Stimulated activated CD4-positive, alpha-beta T cell treated with anti-CD3 and anti-CD28 coated beads, Interleukin-15, amount 100 ng/mL, for 24 hours (primary cell): ENCODE measurements at places on chromosomes 4 and X.

GRCh38 chr4:26985873-26986272, 125.2 kb downstream of the STIM2 start:
- peak; percentile 42 for DNase-seq

DNA sequence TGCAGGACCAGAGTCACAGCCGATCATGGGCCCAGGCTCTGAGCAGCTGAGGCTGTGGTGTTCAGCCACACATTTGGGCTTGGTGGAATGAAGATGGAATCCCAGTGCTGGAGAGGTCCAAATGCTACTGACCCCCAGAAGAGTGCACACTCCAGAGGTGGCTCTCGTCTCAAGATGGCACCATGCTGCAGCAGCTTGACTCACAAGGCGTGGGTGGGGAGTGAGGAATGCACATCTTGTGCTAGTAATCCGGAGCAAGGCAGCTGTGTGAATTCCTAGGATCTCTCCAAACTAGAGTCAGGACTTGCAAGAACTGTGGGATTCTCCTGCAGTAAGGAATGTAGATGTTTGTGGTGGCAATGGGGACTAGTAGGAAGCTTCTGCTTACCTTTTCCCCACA, 28.7 kb downstream of the RAB28 start:
- DNase-seq = no peak

GRCh38 chr4:57102050-57102624, 8.0 kb downstream of the IGFBP7 start:
- DNase-seq = no peak

- DNase-seq = no peak
Observed at GRCh38 chr4:155444721-155445120, 68.0 kb upstream of the MAP9 start.

DNA sequence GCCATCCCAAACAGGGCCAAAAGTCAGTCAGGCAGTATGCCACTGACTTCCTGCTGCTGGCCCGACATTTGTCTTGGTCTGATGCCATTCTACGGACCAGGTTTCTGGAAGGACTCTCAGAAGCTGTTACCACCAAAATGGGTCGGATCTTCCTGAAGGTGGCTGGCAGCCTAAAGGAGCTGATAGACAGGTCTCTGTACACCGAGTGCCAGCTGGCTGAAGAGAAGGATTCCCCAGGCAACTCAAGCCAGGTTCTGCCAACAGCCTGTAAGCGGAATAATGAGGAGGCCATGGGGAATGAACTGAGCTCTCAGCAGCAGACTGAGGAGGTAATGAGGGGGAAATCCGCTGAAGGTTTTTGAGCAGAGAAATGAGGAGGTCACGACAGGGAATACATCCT, 95.7 kb downstream of the RTL9 start:
- no peak for DNase-seq

GRCh38 chr4:2595436-2595835, 59.0 kb downstream of the FAM193A start:
- DNase-seq = no peak

DNA sequence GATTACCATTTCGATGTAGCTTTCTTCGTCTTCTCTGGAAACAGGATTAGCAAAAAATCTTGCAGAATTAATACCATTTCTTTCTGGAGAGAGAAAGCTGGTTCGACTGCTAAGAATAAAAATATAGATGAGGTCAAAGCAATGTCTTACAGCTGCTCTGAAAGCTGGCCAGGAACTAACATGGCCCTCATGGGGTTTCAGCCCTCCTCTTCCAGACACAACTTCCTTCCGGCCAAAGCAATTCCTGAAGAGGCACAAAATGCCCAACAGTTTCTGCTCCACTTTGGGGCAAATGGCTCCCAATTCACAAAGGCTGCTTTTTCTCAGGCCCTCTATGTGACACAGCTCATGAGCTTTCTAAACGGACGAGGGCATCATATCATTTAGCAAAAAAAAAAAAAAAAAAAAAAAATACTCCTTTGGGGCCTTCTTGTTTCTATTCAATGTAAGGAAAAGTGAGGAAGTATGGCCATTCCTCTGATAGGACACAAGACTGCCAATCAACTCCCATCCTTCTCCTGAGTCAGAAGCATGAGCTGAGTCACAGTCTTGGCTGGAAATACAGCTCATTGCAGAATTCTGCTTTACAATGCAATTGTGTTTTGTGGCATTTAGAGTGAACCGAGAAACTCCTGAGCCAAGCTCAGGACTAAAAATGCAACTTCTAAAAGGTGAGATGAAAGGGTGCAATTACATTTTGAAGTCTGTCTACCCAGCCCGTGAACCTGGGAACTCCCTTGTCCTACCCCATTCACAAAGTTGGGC, 42.7 kb upstream of the CTAG2 start:
- no peak for DNase-seq

DNA sequence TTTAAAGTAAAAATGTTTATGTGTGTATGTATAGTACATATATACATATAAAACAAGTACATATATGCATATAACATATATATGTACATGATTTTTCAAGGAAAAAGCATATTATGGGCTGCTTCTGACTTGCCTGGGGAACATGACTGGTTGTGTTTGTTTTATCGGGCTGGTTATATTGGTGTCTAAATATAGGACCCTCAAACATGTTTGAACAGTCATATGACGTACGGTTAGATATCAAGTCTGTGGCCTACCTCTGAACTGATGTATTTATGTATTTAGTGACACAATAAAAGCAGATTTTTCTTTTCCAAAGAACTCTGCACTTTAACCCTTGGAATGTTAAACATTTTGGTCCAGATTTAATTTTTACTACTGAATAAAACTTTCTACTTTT, 37.9 kb upstream of the ARSD start:
- no peak for DNase-seq

GRCh38 chrX:15465347-15465746, 27.8 kb downstream of the PIR start:
- DNase-seq = no peak

- DNase-seq = peak; percentile 82
Observed at GRCh38 chr4:1010395-1011021, 918 bp upstream of the FGFRL1 start.

GRCh38 chr4:142377342-142378091, 468.6 kb downstream of the INPP4B start:
- DNase-seq = no peak

DNA sequence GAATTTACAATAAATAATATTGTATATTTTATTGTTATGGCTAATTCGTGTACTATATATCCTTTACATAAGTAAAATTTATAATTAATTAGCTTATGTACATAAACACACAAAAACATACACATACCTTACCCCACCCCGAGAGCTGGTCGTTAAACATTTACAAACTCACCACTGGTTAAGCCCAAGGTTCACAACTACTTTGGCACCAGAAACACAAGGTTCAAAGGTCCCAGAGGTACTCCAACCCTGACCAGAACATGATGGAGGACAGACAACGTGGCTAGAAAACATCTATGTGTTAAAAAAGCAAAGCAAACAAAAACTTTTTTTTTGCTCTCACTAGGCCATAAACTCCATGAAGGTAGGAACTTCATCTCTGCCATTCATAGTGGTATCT, 37.7 kb downstream of the SLC25A5 start:
- no peak for DNase-seq

GRCh38 chr4:100372432-100372831, 145.4 kb downstream of the EMCN start:
- no peak for DNase-seq

- DNase-seq = no peak
Observed at GRCh38 chrX:150084496-150085229, 146.4 kb upstream of the EOLA2 start.

DNA sequence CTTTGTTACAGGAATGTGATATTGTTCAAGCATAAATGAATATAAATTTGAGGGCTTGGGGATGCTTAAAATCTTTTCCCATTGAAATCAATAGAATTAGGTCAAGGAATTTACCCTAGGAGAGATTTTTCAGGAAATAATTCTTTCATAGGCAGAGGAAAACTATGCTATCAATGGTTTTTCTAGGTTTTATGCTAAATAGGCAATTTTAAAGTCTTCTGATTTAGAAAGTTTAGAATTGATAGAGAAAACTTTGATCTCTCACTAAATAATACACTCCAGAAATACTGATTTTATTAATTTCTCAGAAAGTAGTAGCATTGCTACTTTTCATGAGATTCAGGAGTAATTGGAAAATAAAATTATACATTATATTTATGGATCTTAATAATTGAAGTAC, 36.5 kb upstream of the GNRHR start:
- DNase-seq = no peak

DNA sequence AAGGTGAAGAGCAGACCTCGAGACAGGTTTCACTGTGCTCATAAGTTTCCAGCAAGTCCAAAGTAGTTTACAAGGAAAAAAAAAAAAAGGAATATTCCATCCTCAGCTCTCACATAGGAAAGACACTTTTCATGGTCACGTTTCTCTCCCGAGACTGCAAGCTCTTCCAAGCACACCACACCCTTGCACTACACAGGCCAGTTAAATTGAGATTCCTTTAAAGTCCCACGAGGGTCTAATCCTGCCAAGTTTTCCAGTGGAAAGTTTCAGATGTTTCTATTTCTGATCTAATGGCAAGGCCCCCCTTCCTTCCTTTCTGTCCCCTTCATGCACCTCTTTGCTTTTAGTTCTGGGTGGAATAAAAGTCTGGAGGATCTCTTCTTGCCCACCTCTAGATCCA, 67.9 kb upstream of the PCDH19 start:
- no peak for DNase-seq

- DNase-seq = no peak
Observed at GRCh38 chr4:16663732-16664131, 234.7 kb downstream of the LDB2 start.

DNA sequence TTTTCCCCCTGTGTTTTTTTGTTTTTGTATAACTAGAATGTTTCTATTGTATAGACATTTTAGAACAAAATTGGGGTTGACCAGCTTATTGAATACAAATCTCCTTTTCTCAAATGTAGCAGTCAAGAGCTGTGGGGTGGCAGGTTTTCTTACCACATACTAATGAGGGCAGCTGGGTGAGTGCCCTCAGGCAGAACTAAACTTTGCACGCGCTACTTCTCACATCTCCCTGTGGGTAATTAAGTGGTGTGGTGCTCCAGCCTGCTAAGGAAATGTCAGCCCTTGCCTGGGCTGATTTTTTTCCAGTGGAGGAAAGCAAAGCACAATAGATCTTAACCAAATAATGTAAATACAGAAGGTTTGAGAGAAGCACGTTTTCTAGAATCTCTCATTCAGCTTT, 717.6 kb upstream of the TENM3 start:
- DNase-seq = no peak

DNA sequence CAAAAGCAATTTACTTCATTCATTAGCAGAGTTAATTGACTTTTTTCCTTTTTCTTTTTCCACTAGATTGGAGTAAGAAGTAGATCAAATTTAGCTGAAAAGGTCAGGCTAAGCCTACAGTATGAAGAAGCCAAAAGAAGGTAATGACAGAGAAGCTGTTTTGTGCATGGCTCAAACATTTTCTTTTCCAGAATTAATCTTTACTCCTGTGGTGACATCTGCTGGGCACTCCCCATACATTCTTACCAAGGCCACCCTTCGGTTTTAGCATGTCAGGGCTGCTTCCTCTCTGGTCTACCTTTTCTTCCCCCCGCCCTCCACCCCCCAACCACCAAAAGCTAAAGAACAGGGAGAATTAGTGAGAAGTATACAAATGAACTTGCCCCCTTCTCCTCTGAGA, 70.2 kb downstream of the CLDN22 start:
- DNase-seq = peak; percentile 14

- DNase-seq = no peak
Observed at GRCh38 chr4:148982200-148982599, 540.0 kb upstream of the NR3C2 start.

- no peak for DNase-seq
Observed at GRCh38 chrX:106698693-106699092, 27.8 kb upstream of the RNF128 start.

- DNase-seq = no peak
Observed at GRCh38 chr4:39255871-39256270, 73.5 kb downstream of the WDR19 start.

DNA sequence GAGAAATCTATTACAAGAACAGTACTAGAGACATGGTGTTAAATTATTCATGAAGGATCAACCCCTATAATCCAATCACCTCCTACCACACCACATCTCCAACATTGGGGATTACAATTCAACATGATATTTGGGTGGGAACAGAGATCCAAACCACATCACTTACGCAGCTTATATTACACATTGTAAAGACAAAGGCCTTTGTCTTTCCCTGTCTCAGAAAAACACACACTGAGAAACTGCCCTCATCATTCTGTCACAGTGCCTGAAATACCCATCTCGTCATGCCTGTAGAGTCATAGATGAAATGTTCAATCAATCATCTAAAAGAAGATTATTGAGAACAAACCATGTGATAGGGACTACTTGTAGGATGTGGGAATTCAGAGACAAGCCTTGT, 558.8 kb upstream of the GRIA3 start:
- DNase-seq = no peak

DNA sequence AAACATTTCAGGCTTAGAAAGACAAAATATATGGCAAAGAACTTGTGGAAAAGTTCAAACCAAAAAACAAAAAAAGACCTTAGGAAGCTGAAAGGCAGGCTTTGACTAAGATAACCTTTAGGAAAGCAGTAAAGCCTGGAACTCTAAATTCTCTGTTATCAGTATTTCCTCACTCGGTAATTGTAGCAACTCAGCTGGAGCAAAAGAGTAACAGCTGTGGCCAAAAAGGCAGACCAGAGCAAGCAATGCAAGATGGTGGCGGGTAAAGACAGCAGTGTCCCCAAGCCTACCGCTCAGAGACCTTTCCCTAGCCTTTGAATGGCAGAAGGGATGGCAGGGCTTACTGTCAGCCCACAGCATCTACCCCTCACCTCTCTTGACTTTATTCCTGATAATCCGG, 63.1 kb upstream of the KLHL13 start:
- DNase-seq = no peak

- no peak for DNase-seq
Observed at GRCh38 chr4:105352826-105353225, 121.0 kb downstream of the PPA2 start.

GRCh38 chr4:2843941-2844584, 419 bp downstream of the ADD1 start:
- no peak for DNase-seq

GRCh38 chr4:128831531-128832242, 22.2 kb downstream of the JADE1 start:
- no peak for DNase-seq

DNA sequence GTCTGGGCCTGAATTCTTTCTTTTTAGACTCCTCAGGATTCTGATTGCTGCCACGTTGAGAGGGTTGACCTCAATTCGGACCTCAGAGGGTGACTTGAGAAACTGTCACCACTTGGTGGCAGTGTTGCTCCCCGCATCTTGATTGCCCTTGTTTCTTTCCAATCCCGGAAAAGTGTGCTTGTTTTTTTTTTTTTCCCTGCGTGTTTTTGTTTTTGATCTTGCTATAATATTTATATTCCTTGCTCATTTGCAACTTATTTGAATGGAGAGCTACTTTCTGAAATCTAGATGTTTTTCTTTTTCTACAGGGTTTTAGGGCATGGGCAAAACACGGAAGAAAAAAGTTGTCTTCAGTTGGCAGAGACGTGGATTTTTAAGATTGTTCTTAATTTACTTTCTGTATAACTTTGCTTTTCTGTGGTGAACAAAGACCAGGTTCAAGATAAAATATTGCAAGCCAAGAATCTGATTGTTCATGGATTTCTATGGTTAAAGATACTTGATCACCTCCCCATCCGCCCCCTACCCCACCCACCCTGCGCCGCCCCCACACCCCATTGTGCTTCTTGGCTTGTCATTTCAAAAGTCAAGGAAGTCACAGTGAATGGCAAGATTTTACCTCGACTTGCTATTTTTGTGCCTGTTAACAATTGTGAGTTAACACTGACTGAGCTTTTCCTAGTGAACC, 102.0 kb downstream of the PTTG2 start:
- peak; percentile 78 for DNase-seq
